Islet precursor cell (in vitro differentiated cells): ENCODE measurements at places on chromosomes 6 and 20.

- DNase-seq = no peak
These were observed 84.3 kb downstream of the MOXD1 start for GRCh38 chr6:132316970-132317369.

DNA sequence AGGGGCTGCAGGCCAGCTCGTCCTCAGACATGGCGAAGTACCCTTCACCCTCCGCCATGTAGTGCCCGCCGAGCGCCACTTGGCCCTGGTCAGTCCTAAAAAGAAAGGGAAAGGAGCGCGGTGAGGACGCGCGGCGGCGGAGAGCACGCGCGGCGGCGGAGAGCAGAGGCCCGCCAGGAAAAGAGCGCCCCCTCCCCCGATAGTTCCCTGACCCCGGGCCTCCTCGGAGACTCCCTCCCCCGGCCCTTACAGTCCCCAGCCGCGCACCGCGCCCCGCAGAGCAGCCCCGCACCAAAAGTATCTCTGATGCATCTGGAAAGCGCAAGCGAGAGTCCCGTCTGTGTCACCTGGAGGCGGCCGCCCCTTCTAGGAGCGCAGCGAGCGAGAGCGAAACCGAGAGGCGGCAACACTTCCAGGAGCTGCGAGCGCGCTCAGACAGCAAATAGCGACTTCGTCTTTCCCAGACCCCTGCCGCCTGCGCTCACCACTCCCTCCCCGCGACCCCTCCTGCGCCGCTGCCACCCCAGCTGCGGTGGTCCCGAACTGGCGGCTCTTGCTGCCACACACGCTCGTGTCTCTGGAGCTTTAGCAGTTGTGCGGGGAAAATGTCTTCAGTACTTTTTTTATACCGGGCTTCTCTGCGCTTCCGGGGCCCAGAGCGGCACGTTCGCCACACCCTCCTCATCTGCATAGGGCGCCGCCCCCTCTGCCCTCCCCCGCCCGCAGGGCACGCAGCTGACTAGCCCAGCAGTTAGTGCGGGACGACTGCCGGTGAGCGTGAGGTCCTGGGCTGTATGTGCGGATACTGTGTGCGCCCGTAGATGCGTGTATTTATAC lies at the start of gene TENT5A:
Gene TENT5A, minus strand, starts transcription at position 598 of the 837 bp plus-strand sequence. Its CDS starts 540 bp downstream, at position 58.
- DNase-seq = peak; percentile 97

DNA sequence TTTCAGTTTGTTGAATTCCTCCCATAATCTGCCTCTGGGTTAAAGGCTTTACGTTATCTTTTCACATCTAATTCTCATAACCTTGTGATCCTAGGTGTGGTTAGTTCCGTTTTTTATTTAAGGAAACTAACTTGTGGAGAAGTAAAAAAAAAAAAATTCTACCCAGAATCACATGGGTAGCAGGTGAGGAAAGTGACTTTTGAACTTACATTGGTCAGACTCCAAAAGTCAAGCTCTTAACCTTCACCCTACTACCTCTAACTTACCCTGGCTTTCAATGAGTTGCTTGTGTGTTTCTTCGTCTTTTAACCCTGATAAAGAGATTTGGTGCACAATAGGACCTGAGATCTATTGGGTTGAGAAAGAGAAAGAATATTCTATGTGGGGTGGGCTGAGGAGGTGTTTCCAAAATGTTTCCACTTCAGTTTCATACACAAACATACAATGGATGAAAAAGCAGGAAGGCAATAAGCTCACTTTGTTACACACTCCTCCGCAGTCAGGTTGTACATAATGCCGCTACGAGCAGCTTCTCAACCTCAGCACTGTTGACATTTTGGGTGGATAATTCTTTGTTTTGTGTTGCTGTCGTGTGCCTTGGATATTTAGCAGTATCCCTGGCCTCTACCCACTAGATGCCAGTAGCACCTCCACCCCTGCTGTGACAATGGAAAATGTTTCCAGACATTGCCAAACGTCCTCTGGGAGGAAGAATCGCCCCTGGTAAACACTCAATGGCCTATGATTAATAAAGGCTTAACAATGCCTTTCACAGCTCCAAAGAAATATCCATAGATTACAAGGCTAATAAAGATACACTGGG lies 193.0 kb upstream of the ZNF217 start:
- no peak for DNase-seq

GRCh38 chr6:30386166-30386565 lies 41.2 kb downstream of the RPP21 start:
- no peak for DNase-seq

DNA sequence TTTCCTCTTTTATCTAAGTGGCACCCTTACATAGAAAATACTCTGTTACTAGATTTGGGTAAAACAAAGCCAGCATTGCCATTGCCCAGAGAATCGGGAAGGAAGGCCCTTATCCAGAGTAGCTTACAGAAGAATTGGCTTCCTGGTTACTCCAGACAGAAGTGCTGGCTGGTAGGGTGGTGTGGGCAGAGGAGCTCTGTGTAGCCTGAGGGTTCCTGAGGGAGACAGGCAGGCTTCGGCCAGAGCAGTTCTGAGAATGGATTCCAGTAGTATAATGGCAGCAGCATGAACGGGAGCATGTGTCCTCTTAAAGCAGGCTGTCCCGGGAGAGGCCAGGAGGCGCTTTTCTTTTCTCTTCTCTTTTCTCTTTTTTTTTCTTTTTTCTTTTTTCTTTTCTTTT lies 11.9 kb downstream of the CUL9 start:
- peak; percentile 82 for DNase-seq

- DNase-seq = no peak
These were observed 275.3 kb downstream of the HIVEP2 start for GRCh38 chr6:142669471-142670351.

GRCh38 chr6:69880601-69881000 lies 14.2 kb downstream of the COL19A1 start:
- DNase-seq = no peak

DNA sequence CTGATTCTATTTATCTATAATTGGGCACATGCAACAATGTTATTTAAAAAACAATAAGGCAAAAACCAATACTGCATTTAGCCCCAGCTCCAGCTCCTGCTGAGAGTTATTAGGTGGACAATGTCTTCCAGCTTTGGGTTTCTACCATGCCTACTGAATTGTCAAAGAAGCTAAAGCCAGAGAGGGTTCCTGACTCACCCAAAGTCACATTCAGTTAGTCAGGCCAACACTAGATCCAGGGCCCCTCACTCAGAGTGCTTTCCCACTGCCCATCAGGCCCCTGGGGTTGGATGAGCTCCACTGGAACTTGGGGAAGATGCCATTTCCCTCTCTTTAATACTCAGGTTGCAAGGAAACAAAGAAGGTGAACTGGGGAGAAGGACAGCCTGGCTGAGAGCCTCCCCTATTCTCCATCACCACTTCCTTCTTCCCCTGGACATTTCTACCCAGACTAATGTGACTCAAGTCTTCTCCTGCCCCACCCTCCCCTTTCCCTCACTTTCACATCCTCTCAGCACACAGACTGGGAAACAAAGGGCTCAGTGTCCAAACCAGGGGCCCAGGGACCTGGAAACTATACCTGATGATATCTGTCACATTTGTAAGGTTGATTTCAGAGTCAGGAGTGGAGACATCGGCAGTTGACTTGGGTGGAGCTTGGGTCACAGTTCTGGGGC lies 6.0 kb downstream of the TREM1 start:
- no peak for DNase-seq

DNA sequence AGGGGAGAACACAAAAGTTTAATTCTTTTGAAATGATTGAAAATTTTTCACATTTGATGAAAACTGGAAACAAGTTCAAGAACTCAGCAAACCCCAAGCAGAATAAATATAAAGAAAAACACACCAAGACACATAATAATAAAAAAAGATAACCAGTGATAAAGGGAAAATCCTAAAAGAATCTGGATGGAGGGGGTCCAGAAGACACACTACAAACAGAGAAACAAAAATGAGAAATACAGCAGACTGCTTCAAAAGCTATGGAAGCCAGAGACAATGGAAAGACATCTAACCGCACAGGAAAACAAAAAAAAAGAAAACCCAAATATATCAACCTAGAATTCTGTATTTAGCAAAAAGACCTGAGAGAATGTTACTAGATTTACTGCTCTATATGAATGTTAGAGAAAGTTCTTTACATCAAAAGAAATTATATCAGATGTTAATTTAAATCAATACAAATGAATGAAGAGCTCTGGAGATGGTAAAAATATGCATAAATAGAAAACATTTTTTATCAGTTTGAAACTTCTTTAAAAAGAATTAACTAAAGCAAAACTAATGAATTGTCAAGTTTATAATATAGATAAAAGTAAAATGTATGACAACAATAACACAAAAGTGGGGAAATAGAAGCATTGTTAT lies 310.7 kb upstream of the PREP start:
- no peak for DNase-seq

DNA sequence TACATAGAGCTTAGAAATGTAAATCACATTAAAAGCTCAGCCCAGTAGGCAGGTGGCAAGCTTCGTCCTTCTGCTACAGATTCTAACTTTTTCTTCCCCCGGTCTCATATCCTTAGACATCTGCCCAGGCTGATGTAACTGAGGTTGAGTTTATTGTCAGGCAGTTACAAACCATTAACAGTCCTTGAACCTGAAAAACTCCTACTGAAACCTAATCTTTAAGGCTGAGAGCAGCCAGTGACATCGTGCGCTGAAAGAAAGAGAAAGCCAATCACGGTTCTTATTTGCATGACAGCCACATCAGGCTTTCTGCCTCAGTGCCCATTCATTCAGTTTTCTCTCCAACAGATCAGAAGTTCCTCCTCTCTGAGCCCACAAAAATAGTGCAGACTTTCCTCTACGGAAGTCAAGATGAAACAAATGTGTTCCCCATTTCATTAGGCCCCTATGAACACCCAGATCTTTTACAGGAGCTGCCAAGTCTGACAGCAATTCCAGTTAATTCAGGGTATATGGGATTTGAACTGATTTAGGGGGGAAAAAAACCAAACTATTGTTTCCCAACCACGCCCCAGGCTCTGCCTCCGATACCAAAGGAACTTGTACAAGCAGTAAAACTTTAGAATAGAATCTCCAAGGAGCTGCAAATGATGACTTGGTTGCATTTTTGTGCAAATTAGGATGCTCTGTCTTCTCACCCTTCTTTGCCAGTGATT lies at the start of gene NHSL1:
Gene NHSL1, minus strand, starts transcription at position 192 of the 716 bp plus-strand sequence. CDS start 204 bp downstream, outside the sequence.
- peak; percentile 68 for DNase-seq
